Left lung (tissue), 14 donors: ENCODE measurements at places on chromosomes 1 and 21. TPM values are rescaled to one million over a fixed set of nuclear protein-coding genes. Genes with fewer than 3 reads are reported as not detected.

Gene FAM3B
- polyA plus RNA-seq: 12.8 TPM

Gene MPZL1
- polyA plus RNA-seq: 122 TPM

Gene RBP7
- polyA plus RNA-seq: 0.60 TPM

Gene TAL1
- 8.8 TPM for polyA plus RNA-seq
